ENCODE measurements at places on chromosomes 1 and 21. TPM values are rescaled to one million over a fixed set of nuclear protein-coding genes. Genes with fewer than 3 reads are reported as not detected.

GRCh38 chr1:201903135-201903534 is 14.4 kb downstream of the SHISA4 start:
- peaks cover 85% of the 10 kb centered on the region for H3K4me1 ChIP-seq
- peak overlapping the region; percentile 94 for H3K27ac ChIP-seq
- DNase-seq = no peak
- H3K27me3 ChIP-seq = no peaks in the 10 kb centered on the region

DNA sequence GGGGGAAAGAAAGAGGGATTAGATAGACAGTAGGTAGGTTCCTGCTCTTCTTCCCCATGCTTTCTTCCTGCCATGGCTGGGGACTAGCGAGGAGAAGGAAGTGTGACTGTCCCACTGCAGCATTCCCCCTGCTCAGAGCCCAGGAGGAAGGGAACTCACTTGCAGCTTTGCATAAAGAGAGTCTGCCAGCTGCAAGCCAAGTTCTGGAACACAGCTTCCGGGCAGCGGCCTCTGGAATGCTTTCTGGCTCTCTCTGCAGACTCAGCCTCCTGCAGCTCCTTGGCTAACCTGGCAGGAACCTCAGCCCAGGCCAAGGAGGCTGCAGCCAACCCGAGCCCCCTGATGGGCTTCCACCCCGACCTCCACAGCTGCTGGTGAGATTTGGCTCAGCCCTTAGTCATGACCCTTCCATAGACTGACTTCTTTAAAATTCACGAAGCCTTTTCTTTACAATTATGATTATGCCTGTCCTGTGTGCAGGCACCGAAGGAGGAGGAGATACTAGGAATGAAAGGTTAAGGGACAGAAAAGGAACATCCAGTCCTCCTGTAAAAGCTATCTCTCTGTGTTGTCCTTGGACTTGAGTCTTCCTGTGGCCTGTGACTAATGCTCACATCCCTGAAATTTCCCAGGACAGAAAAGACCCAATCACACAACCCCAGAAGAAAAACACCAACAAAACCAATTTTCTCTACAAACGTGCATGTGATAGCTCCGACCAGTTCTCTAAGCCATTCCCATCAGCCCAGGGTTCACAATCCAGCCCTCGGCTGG is 108.2 kb upstream of the OLIG2 start:
- H3K27ac ChIP-seq = no peak overlapping the region
- no peak for DNase-seq
- no peak overlapping the region for H3K4me3 ChIP-seq
- peaks cover 7% of the 10 kb centered on the region for H3K27me3 ChIP-seq
- peaks cover 9% of the 10 kb centered on the region for H3K4me1 ChIP-seq

DNA sequence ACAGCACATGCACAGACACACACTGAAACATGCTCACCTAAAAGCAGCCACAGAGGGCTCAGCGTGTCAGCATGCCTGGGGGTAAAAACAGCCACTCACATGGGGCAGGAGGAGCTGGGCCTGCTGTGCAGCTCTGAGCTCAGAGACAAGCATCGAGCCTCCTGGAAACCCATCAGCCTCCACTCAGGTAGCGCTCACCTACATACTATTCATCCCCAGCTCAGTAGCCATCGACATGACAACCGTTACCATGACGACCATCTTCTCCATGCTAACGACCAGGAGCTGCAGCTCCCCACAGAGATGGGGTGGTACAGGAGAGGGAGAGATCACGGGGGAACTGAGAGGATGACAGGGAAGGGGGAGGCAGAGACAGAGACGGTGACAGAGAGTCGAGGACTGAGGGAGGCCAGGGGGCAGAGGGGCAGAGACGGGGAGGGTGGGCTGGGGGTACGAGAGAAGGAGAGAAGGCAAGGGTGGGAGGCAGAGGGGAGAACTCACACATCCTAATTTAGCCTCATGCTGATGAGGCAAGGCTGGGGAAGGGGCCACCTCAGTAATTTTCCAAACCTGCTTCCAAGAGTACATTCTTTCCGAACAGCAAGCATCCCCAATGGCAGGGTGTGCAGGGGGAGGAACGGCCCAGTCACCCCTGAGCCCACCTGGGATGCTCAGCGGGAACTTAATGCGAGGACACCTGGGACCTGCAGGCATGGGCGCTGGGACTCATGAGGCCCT is 28.4 kb downstream of the SDC3 start:
- H3K27me3 ChIP-seq = peaks cover 3% of the 10 kb centered on the region
- no peaks in the 10 kb centered on the region for H3K36me3 ChIP-seq
- no peak overlapping the region for H3K27ac ChIP-seq
- no peak overlapping the region for H3K4me3 ChIP-seq
- no peak for DNase-seq

GRCh38 chr1:214958486-214958885 is 124.1 kb upstream of the KCNK2 start:
- peaks cover 14% of the 10 kb centered on the region for H3K4me1 ChIP-seq
- no peak overlapping the region for H3K27ac ChIP-seq
- H3K27me3 ChIP-seq = no peaks in the 10 kb centered on the region
- no peak overlapping the region for H3K4me3 ChIP-seq
- H3K36me3 ChIP-seq = no peaks in the 10 kb centered on the region

DNA sequence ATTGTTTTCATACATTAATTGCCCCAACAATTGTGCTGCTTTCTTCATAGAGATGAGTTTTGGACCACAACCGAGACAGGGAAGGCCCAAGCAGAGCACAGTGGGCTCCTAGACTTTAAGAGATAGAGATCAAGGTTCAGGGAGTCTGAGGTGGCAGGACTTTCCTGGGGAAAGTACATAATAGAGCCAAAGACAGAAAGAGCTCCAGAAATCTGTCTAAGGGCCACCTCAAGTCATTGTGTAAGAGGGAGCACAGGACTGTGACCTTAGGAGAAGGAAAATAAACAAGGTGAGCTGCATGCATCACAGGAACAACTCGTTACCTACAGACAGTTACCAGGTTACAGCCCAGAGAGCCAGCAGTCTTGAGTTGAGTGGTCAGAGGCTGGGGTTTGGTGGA is 41.3 kb upstream of the CR2 start:
- no peaks in the 10 kb centered on the region for H3K36me3 ChIP-seq
- no peak overlapping the region for H3K4me3 ChIP-seq
- no peak for DNase-seq

DNA sequence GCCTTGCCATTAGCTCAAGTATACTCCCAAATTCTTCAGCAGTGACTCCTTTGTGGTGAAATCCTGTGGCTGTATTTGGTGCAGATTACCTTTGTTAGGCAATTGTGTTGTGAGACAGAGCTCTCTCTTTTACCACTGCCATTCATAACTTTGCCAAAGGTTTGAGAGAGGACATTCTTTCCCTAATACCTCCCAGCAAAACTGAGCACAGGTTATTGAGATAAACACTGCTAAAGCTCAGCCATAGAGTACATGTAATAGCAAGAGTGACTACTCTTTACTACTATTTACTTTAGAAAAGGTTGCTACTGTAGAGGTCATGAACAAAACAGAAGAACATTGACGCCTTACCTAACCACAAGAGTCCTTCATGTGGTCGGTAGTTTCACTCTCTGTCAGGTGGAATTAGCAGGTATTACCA is 514.0 kb upstream of the ADAMTS5 start:
- no peak for DNase-seq
- H3K27me3 ChIP-seq = no peaks in the 10 kb centered on the region
- H3K4me3 ChIP-seq = no peak overlapping the region
- H3K27ac ChIP-seq = no peak overlapping the region

- H3K27me3 ChIP-seq = no peaks in the 10 kb centered on the region
- H3K4me1 ChIP-seq = peaks cover 13% of the 10 kb centered on the region
- no peak overlapping the region for H3K27ac ChIP-seq
- no peak overlapping the region for H3K4me3 ChIP-seq
- H3K36me3 ChIP-seq = no peaks in the 10 kb centered on the region
Observed at GRCh38 chr1:159895286-159895685, 4.7 kb downstream of the CFAP45 start.

- H3K4me3 ChIP-seq = no peak overlapping the region
- peaks cover 5% of the 10 kb centered on the region for H3K4me1 ChIP-seq
- no peak for DNase-seq
- H3K36me3 ChIP-seq = no peaks in the 10 kb centered on the region
Observed at GRCh38 chr1:209565759-209566678, 17.5 kb upstream of the CAMK1G start.

DNA sequence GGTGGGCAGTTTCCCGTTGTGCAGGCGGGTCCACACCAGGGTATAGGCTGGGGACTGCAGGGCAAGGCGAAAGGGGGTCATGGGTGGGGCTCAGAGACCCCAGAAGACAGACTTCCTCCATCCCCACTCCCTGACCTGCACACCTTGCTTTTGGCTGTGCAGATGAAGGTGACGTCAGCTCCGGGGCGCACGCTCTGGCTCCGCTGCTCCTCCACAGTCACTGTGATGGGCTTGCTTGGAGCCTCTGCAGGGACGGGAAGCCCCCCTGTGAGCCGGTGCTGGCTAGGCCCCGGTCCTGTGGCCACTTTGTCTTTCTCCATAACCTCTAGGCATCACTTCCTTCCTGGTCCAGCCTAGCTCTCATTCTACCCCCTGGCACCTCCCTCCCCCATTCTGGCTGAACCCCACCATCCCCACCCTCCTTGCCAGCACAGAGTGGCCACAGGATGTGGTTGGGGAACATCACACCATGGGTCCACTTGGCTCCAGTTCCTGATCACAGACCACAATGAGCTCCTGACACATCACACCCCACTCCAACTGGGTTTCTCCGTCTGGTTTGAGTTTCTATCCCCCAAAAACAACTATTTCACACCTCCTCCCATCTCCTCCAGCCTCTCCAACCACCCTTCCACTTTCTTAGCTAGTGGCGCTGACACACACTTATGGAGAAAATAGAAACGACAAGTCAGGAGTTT is 45.2 kb downstream of the LDLRAD2 start:
- H3K4me1 ChIP-seq = peaks cover 17% of the 10 kb centered on the region
- peak overlapping the region; percentile 81 for H3K27ac ChIP-seq
- DNase-seq = no peak
- H3K27me3 ChIP-seq = no peaks in the 10 kb centered on the region
- H3K36me3 ChIP-seq = peaks cover 57% of the 10 kb centered on the region
- no peak overlapping the region for H3K4me3 ChIP-seq

GRCh38 chr1:162716123-162716522 is 74.4 kb upstream of the HSD17B7 start:
- H3K27ac ChIP-seq = peak overlapping the region; percentile 22
- no peaks in the 10 kb centered on the region for H3K27me3 ChIP-seq

DNA sequence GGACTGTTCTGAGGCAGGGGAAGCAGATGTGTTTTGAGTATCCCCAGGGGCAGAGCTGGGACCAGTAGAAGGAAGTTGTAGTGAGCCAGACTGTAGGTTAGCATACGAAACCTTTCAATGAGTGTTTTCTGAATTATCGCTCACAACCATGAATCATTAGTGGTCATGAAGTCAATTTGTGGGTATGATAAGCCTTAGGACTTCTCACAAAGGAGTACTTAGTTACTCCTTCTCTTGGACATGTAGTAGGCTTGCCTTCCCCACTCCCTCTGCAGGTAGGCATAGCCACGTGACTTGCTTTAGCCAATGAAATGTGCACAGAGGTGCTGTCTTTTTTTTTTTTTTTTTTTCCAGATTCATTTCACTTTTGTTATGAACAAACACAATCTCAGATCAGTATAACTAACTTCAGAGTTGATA is 23.9 kb upstream of the FAAH start:
- H3K4me1 ChIP-seq = no peaks in the 10 kb centered on the region
- no peak for DNase-seq
- peaks cover 8% of the 10 kb centered on the region for H3K36me3 ChIP-seq
- H3K27ac ChIP-seq = no peak overlapping the region

- no peak overlapping the region for H3K27ac ChIP-seq
- H3K4me1 ChIP-seq = peaks cover 13% of the 10 kb centered on the region
Observed at GRCh38 chr1:67675800-67676199, 9.2 kb upstream of the GADD45A start.

- DNase-seq = no peak
- no peak overlapping the region for H3K27ac ChIP-seq
- H3K27me3 ChIP-seq = no peaks in the 10 kb centered on the region
- no peaks in the 10 kb centered on the region for H3K4me1 ChIP-seq
- no peaks in the 10 kb centered on the region for H3K36me3 ChIP-seq
Observed at GRCh38 chr21:26686278-26686677, 113.2 kb upstream of the CYYR1 start.

GRCh38 chr1:156773607-156774006 is 6.3 kb downstream of the PRCC start:
- peaks cover 9% of the 10 kb centered on the region for H3K36me3 ChIP-seq
- H3K27me3 ChIP-seq = no peaks in the 10 kb centered on the region
- H3K4me3 ChIP-seq = no peak overlapping the region
- H3K27ac ChIP-seq = peak overlapping the region; percentile 53

GRCh38 chr1:64922336-64922735 is 44.0 kb downstream of the JAK1 start:
- H3K36me3 ChIP-seq = no peaks in the 10 kb centered on the region
- no peaks in the 10 kb centered on the region for H3K27me3 ChIP-seq
- DNase-seq = no peak
- peak overlapping the region; percentile 28 for H3K27ac ChIP-seq
- no peak overlapping the region for H3K4me3 ChIP-seq
- peaks cover 61% of the 10 kb centered on the region for H3K4me1 ChIP-seq

DNA sequence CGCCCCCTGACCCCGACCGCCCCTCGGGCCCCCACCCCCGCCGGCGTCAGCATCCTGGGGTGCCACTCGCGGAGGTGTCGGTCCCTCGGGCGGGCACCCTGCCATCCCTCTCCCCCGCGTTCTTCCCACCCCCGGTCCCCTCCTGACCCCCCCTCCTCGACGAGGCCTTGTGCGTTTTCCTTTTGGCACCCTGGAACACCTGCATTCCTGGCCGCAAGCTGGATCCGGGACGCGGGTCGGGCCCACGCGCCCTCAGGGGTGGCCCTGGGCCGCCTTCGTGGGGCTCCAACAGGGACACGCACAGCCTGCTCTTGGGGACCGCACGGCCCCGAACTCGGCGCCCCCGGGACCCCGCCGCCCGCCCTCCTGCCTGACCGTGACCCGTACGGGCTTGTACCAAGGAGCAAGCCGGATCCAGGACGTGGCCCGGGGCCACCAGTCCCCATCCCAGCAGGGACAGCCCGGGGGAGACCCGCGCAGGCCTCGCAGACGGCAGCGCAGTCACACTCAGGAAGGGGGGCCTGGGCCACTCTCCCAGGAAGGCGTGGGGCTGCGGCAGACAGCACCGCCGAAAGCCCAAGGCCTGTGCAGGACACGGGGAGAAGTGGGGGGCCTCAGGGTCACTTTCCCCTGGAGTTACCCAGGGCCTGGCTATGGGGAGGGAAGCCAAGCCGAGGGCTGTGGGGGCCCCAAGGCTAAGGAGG is 579 bp upstream of the SLC19A1 start:
- no peaks in the 10 kb centered on the region for H3K4me1 ChIP-seq
- no peaks in the 10 kb centered on the region for H3K27me3 ChIP-seq
- no peaks in the 10 kb centered on the region for H3K36me3 ChIP-seq
- DNase-seq = peak; percentile 90

GRCh38 chr1:54409156-54410142 is 3.3 kb upstream of the SSBP3 start:
- H3K36me3 ChIP-seq = no peaks in the 10 kb centered on the region
- H3K4me1 ChIP-seq = peaks cover 31% of the 10 kb centered on the region
- no peak for DNase-seq
- H3K4me3 ChIP-seq = no peak overlapping the region

TEX35 gene
- not detected for total RNA-seq

LCE1F gene
- not detected for total RNA-seq

TAS1R3 gene
- total RNA-seq = 0.28 TPM

ZYG11A gene
- total RNA-seq = 0.12 TPM

IGSF3 gene
- total RNA-seq = 32.0 TPM

CHIT1 gene
- not detected for total RNA-seq

MYOC gene
- total RNA-seq = not detected

PTPRU gene
- total RNA-seq = 14.8 TPM
